ENCODE measurements at places on chromosomes 4 and X.

- DNase-seq: no peak
Measured at GRCh38 chr4:24928708-24929107, 15.9 kb upstream of the CCDC149 start.

GRCh38 chr4:10965196-10965595 is 280.6 kb upstream of the CLNK start:
- no peak for DNase-seq

DNA sequence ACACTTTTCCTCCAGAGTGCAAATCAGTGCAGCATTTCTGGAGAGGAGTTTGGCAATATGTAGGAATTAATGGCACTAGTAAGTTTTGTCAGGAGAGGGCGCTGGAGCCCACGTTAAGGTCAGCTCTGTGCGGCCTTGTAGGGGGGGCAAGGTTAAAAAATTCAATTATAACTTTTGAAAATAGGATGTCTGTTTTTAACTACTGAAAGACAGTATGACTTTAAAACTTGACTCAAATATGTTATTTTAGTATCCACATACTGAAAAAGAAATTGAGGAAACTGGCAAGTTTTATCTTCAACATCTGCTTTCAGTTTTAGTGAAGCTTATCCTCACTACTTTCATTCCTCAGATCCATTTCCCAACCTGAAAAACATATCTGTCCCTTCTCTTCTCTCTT is 30.9 kb upstream of the HSD17B13 start:
- no peak for DNase-seq

- no peak for DNase-seq
Measured at GRCh38 chr4:163495900-163496299, 1.4 kb downstream of the TMA16 start.

- DNase-seq: peak; percentile 98
Measured at GRCh38 chr4:89753601-89754066, 83.3 kb downstream of the SNCA start.

GRCh38 chr4:137923494-137923893 is 318.7 kb downstream of the SLC7A11 start:
- no peak for DNase-seq

DNA sequence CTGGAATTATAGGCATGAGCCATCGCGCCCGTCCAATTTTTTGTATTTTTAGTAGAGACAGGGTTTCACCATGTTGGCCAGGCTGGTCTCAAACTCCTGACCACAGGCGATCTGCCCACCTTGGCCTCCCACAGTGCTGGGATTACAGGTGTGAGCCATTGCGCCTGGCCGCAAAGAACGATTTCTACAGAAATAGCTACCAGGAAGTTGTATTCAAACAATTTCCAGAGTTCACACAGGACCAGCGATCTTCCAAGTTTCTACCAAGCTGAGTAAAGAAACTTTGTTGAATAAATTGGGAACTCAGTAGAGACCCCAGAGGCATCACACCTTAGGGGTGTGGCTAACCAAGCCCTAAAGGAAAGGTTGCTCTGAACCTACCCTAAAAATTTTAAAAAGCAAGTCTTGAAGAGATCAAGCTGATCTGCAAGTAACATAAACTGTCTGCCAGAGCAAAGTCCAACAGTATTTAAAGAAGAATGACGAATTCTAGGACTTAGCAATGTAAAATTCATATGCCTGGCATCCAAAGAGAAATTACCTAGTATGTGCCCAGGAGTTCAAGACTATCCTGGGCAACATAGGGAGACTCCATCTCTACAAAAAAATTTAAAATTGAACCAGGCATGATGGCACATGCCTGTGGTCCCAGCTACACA is 48.4 kb upstream of the USP9X start:
- no peak for DNase-seq

DNA sequence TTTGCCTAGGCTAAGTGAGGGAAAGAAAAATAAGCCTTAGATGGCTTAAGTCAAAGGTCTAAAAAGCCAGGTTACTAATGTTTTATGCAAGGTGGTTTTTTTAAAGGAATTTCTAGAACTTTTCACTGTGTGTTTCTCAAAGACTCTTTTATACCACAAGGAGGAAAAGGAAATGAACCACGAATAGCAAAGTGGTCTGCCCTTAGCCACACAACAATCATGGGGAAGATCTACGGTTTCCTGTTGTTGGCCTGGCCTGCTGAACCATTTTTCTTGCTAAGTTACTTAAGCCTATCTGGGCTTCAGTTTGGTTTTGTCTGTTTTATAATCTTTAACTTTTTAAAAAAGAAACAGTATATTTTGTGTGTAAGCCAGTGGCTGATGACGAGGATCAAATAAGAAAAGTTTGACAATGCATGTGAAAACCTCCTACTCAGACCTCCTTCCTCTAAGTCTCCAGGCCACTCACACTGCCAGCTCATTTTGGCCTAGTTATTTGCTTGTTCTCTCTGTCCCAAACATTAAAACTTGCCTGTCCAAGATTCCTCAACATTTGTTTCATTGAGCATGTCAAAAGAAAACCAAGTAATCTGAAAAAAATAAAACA is 56.7 kb upstream of the COL25A1 start:
- no peak for DNase-seq

- DNase-seq: no peak
Measured at GRCh38 chr4:148857239-148857972, 415.2 kb upstream of the NR3C2 start.

- peak; percentile 66 for DNase-seq
Measured at GRCh38 chr4:77453911-77454310, 151.7 kb upstream of the CXCL13 start.

DNA sequence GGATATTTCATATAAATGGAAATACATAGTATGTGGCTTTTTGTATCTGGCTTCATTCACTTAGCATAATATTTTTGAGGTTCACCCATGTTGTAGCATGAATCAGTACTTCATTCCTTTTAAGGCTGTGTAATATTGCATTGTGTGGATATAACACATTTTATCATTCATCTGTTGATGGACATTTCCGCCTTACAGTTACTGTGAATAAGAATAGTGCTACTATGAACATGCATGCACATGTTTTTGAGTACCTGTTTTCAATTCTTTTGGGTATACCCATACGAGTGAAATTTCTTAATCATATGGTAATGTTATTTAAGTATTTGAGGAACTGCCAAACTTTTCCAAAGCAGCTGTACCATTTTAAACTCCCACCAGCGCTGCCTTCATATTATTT is 539.6 kb upstream of the DIPK2B start:
- DNase-seq: peak; percentile 91

DNA sequence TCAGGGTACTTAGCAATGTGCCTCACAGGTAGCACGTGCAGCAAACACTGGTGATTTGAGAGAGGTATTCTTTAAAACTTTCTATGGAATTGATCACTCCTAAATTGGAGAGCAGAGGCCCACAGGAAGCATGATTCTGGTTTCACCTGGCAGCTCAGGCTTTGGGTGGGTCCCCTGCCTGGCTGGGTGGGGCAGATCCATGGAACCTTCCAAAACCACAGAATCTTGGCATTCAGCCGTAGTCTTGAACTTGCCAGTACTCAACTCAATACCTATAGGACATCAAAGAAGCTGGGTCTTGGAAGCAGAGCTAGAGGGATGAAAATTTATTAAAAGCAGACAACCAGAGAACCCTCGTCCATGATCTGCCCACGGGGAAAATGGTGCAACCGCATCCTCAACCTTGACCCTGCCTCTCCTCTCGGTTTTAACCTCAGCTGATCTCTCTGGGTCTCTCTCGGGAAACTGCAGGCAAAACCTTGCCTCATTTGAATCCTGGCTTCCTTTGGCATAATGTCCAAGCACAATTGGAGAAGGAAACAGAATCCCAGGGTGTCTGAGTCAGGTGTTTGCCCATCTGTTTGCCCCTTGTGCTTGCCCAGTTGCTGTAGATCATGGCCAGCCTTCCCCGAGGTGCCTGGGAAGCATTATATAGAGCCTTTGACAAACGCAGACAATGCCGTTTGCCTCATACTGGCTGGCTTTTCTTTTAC is 22.9 kb downstream of the OTOP1 start:
- no peak for DNase-seq

DNA sequence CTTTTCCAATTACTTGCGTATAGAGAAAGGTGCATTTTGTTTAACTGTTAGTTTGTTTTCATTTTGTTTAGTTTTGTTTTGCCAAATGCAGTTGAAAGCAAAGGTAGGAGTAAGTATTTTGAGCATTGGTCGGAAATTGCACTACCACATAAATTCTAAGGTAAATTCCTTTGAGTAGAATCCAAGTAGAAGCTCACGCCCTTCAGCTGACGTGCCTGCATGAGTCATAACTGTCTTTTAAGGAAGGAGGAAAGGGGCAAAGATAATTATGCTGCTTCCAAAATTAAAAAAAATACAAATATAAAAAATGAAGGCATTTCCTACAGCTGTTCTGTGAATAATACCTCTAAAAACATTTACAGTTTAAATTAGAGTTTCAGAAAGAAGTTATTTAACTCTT is 110.2 kb upstream of the MYOZ2 start:
- peak; percentile 80 for DNase-seq

- DNase-seq: no peak
Measured at GRCh38 chrX:114932550-114932949, 84.9 kb downstream of the IL13RA2 start.

DNA sequence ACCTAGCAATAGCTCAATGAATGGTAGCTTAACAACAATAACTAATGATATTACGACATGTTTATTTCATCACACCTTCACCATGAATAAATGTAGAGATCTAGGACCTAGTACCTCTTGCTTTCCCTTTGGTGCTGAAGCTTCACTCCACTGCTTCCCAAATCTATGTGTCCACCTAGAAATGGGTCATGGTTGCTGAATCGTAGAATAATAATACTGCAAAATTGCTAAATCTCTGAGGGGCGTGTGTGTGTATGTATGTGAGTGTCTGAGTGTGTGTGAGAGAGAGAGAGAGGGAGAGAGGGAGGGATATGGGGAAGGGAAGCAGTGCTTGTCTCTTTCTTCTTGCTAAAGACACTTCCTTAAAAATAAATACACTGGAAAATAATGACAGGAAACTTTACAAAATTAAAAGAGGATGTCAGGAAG is 109.3 kb upstream of the BMP2K start:
- no peak for DNase-seq

DNA sequence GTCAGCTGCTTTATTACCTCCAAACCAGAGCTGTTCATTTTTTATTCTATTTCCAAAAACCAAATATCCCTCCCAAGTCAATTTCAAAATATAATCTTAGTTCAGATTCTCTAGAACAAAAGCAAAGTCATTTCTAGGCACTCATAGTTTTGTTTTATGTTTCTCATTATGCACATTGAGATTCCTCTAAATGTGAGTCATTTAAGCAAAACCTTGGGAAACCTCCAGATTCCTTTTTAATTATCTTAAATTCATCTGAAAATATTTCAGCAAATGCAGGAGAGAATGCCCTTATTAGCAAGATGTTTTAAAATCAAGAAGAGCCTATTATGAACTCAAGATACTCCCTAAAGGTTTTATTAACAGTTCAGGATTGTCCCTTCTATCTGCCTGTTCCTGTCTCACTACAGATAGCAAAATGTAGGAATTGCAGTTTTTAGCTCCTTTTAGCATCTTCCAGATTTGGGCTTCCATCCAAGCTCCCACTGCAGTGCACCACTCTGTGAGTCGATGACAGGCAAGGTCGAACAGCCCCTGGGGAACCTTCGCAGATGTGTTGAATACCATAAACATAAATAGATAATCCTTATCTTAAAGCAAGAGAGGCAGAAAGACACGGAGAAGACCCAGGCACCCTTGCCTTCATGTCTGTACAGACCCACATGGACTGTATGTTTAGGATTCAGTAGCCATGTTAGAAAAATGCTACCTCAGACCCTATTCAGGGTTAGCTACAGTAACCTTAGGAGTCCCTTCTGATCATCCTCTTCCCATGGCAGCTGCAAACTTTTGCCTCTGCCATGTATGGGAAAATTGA is 11.3 kb upstream of the SLC9A7 start:
- DNase-seq: no peak

DNA sequence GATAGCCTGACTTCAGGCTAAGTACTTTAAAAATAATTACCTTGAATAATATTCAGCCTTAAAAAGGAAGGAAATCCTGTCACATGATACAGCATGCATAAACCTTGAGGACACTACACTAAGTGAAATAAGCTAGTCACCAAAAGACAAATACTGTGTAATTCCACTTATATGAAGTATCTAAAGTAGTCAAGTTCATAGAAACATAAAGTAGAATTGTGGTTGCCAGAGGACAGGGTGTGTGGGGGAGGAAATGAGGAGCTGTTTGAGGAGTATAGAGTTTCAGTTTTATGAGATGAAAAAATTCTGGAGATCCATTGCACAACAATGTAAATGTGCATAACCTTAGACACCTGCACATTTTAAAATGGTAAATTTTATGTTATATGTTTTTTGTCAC is 5.6 kb upstream of the STPG2 start:
- DNase-seq: no peak

- no peak for DNase-seq
Measured at GRCh38 chrX:134019567-134020206, 34.3 kb upstream of the GPC3 start.
